ENCODE measurements at places on chromosomes 11 and 22. TPM values are rescaled to one million over a fixed set of nuclear protein-coding genes. Genes with fewer than 3 reads are reported as not detected.

- no peak for DNase-seq
These were observed 12.5 kb upstream of the POU2AF1 start for GRCh38 chr11:111391328-111392124.

DNA sequence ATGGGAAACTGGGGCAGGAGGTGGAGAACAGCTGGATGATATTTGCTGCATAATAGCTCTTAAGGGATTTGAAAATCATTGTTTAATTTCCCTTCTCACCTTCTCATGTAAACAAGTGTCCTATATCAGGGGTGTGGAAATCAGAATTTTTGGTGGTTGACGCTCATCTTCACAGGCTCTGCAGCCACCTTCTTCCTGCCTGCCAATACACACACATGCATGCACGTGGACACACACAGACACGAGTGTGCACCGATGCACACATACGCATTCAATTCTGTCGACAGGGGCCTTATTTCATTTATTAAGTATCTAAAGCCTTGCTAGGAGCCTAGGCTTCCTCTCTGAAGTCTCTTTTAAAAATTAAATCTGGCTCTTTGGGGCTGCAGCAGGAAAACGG lies 349.4 kb upstream of the NCAM1 start:
- DNase-seq = no peak

DNA sequence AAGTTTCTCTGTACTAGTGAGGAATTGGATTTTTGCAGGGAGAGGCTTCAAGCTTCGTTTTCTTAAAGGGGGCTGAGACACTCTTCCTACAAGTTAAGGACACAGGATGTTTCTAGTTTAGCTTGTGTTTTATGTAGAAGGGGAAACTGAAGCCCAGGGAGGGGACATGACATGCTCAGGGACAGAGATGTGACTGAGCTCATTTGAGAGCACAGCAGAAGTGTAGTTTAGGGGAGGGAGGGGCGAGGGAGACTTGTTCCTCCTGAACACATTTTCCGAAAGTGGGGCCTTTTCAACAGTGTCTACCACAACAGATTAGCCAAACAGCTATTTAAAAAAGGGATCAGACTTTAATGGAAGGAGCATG lies 148.1 kb downstream of the FBXO7 start:
- DNase-seq = no peak

POU2AF1 gene
- total RNA-seq = 11.3 TPM
